Right renal cortex interstitium (tissue), 3 donors: ENCODE measurements at places on chromosomes 12 and 14.

DNA sequence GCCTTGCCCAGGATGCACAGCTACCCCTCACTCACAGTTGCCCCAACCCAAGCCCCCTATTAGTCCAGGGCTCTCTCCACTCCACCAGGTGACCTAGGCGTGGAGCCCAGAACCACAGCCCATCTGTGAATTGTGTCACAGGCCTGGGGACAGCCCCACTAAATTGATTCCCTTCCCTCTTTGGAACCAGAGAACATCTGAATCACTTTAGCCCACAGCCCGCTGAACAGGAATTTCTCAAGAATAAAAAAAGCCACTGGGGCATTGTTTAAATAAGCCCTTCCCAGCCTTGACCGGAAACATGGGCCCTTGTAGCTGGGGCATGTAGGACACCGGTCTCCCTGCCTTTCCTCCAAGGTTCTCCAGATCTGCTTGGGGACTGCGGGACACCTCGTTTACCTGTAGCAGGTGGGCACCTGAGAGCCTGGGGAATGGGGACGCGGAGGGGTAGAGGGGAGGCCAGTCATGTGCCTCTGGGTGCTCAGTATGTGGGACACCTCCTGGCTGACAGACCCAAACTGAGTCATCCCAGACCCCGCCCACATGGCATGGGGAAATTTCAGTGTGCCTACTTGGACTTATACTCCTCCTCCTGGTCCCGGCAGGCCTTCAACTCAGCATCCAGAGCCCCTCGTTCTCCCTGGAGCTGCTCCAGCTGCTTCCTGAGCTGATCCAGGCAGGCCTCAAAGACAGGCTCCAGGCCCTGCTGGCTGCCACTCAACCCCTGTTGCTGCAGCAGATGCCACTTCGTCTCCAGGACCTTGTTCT lies 1.3 kb downstream of the KRT78 start:
- no peak for DNase-seq

- DNase-seq: no peak
Observed at GRCh38 chr14:94680862-94681288, 68.7 kb downstream of the SERPINA3 start.

- no peak for DNase-seq
Observed at GRCh38 chr14:105412771-105413543, 6.7 kb upstream of the MTA1 start.

- DNase-seq: no peak
Observed at GRCh38 chr12:96073346-96074330, 38.3 kb upstream of the LTA4H start.

DNA sequence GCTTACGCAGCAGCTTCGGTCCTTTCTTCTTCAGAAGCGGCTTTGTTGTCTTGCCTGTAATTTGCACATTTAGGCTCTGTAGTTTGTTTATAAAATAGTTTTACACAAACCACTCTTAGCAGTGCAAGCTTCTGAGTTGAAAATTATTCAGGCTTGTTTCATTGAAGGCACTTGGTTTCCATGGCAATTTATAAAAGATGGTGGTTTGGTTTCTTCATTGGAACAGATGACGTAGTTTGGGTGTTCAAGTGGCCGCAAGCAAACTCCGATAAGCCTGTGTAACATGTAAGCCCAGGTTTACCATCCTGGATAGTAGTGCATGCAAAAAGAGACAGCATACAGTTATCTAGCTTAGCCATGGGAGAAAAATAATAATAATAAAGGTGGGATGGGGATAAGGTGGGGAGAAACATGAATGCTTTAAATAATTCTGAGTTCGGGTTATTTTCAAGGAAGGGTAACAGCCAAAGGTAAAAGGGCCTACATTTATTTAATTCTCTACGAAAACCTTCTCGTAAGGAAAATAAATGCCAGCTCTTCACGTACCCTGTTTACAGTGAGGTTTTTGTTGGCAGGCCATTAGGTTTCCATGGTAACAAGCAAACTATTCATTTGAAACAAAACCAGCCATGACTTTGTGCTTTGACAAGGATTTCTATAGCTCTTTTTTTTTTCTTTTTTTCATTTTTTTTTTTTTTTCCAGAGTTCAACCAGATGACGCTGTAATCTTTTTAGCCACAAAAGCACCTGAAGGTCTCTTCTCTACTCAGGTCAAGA lies 189.6 kb upstream of the RPL10L start:
- no peak for DNase-seq

- DNase-seq: no peak
Observed at GRCh38 chr12:116927244-116927940, 16.6 kb downstream of the FBXW8 start.

GRCh38 chr12:94271351-94271750 lies 123.0 kb downstream of the PLXNC1 start:
- no peak for DNase-seq

- no peak for DNase-seq
Observed at GRCh38 chr12:93153321-93153720, 224.2 kb upstream of the EEA1 start.

DNA sequence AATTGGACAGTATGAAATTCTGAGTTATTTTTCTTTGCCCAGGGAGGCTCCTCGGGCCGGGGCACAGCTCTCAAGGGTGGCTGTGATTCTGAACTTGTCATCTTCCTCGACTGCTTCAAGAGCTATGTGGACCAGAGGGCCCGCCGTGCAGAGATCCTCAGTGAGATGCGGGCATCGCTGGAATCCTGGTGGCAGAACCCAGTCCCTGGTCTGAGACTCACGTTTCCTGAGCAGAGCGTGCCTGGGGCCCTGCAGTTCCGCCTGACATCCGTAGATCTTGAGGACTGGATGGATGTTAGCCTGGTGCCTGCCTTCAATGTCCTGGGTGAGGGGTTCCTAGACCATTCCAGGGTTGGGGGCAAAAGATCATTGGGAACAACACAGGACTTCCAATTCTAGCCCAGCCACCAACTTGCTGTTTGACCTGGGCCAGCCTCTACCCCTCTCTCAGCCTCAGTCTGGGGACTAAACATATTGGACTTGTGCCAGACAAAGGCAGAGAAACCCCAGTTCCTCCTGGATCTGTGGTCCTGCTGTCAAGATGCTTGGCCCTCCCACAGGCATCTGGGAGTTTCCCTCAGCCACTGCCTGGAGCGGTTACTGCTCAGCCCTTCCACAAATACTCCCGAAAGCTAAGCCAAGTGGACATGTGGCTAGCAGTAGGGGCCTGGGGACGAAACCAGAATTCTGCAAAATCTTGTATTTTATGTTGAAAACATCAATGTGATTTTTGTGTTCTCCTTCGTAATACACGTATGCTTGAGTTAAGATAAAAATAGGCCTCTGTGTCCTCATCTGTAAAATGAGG lies 3.5 kb downstream of the OAS3 start:
- DNase-seq: no peak

DNA sequence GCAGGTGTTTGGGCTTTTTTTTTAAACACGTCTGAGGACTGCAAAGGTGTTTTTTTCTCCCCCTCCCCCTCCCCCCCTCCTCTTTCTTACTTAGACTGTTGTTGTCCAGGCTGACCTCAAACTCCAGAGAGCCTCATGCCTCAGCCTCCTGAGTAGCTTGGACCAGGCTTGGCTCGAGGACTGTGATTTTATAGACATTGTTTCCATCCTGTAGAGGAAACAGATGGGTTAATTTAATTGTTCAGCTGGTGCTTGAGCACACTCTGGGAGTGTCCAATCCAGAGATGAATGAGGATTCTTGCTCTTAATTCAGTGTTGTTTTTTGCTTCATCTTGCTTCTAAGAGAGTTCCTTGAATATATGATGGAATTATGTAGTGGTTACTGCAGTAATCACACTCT lies 42.1 kb downstream of the RASSF3 start:
- no peak for DNase-seq

DNA sequence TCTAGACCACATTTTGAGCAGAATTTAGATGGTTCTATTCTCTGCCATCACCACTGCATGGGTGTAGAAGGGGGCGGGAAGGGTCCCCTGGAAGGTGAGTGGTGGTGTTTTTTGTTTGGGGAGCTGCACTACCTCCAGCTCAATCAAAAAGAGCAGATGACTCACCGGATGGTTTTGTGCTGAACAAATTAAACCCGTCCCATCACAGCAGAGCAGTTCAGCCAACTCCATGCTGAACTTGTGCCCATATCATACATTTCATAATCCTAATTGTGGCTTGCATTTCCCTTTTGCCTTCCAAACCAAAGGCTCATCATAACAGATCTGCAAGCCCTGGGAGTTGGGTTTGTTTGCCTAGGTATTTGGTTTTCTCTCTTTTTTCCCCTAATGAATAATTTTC lies 53.0 kb upstream of the RPH3A start:
- DNase-seq: no peak

GRCh38 chr12:64756376-64756775 lies 2.8 kb downstream of the GNS start:
- DNase-seq: no peak

GRCh38 chr12:121753844-121754264 lies 39.6 kb downstream of the RHOF start:
- DNase-seq: no peak

- no peak for DNase-seq
Observed at GRCh38 chr12:12837813-12838153, 24.6 kb downstream of the DDX47 start.

DNA sequence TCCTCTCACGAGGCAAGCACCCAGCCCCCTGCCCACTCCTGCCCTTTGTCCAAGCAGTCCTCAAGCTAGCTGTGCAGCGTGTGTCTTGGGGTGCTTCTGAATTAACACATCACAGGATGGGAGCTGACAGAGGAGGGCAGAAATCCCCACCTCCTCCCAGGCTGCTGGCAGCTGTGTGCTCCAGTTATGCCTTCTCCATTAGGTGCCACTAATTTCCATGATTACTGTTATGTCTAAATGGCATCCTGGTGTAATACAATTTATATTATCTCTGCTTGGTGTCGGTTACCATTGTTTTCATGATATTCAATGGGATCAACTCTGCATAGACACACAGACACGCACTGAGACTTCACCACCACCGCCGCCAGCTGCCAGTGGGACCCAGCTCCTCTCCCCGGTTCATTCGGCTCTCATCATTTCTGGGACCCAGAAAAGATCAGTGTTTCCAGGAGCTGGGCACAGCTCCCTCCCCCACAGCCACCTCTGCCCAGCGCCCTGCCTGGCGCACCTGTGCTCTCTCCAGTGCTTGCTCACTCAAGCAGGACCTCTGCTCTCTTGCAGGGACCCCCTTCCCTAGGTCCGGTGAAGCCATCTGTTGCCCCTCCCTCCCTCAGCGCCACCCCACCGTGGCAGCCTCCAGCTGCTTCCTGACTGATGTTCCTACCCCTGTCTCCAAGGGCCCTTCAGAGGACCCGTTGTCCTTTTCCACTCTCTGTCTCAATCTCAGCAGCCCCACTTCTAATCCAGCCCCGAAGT lies 167.5 kb upstream of the FKBP4 start:
- no peak for DNase-seq

DNA sequence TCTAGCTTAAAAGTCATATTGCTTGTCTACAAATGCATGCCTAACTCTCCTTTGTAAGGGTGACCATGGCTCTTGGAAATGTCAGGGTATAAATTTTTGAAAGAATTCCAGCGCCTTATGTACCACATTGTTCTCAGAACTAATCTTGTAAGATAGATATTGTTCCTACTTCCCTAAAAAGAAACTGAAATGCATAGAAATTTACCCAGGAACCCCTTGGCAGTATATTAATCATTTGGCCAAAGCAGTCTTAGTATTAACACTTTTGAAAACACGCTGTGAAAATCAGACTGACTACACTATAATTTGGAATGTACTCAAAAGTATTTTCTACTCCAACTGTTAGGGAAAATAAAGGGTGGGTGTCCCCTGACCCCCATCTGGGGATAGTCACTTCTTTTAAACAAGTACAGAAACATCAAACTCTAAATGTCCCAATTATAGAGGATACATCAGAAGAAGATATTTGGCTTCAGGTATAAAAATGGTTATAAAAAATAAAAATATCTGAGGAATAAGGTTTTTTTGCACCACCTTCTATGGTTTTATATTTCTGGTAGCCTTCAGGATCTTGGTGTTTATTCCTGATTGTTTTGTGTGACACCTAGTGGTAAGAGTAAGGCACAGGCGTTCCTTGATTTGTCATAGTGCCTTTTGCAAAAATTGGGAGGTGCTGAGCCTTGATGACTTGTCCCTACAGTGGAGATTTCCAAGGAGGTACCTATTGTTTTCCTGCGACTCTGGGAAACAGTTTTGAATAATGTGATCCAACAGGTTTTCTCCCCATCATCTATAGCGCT lies 2.2 kb upstream of the NFKBIA start:
- DNase-seq: no peak

DNA sequence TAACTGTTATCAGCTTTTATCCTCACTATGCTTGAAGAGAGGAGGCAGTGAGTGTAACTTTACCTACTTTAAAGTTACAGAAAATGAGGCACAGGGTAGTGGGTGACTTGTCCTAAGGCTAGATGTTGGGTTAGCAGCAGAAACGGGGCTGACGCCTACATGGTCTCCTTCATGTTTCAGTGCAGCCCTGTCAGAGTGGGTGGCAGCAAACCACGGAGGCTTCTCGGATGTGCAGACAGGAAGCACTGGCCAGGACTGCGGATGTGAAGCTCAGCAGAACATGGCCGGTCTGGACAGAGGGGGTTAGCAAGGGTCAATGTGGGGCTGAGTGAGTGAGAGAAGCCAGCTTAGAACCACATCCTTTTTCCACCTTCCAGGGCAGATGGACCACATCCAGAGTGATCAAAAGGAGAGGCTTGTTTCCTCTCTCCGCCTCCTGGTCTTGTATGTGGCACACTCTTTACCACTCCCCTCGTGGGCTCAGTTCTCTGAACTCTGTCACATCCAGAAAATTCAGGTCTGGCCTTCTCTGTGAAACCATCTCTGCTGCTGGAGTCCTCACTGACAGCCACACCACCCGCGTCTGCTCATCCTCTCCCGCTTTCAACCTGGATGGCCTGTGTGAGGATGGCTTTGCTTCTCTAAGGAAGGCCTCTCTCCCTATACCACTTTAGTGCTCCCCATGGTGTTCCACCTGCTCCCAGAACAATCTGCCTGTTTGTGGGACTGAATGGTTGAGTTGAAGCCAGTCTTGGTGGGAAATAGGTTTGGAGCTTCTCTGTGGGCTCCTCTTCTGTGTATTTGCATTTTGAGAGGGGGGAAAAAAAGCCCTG lies 14.1 kb downstream of the SUSD6 start:
- DNase-seq: no peak

- no peak for DNase-seq
Observed at GRCh38 chr12:54154681-54155186, 34.1 kb downstream of the SMUG1 start.

DNA sequence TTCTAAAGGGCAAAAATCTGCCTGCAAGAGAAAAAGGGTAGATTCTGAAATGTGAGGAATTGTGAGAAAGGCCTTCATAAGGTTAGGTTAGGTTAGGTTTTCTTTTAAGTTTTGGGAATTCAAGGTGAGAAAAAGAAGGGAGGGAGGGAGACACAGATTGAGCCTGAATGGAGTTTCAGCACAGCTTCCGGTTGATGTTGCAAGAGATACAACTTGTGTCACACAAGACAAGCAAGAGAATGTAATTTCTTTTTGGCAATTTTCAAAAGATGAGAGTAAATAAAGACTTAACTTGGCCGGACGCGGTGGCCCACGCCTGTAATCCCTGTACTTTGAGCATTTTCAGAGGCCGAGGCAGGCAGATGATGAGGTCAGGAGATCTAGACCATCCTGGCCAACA lies 63.8 kb downstream of the CPSF2 start:
- DNase-seq: no peak
